ENCODE measurements at places on chromosomes 2 and 18.
A peak's percentile ranks its signal among the peaks of the same experiment; 100 is the strongest.

GRCh38 chr18:34807106-34807796 is 97.2 kb downstream of the DTNA start:
- no peak for DNase-seq

DNA sequence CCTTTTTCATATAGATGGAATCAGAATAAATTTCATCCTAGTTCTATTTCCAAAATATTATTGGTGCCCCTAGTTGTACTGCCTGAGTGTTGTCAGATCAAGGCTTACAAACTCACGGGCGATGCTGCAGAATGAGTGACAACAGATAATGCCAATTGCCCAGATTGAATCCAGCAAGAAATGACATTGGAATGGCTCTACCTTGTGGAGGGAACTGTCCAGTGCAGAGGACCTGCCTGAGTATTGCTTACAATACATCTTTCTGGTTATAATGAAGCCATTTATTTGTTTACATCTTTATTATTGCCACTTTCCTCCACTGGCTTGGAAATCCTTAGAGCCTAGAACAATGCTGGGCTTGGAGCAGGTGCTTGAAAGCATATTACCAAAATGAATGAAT is 7.8 kb upstream of the IL1R2 start:
- no peak for DNase-seq

DNA sequence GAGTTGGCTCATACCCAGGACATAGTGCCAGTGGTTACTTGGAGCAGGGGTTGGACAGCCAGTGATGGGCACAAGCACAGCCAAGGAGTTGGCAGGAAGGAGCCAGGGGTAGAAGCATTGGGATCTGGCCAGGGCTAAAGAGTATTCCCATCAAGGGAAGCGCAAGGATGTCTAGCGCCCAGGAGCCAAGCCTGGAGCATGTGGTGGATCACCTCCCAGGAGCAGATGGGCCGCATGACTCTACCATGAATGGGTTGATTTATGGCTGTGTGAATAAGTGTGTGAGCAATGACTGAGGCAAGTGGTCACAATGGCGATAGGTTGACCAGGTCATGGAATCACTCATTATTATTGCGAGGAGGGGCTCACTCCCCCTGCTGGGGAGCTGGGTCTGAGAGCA is 111.1 kb downstream of the FHOD3 start:
- DNase-seq = no peak

DNA sequence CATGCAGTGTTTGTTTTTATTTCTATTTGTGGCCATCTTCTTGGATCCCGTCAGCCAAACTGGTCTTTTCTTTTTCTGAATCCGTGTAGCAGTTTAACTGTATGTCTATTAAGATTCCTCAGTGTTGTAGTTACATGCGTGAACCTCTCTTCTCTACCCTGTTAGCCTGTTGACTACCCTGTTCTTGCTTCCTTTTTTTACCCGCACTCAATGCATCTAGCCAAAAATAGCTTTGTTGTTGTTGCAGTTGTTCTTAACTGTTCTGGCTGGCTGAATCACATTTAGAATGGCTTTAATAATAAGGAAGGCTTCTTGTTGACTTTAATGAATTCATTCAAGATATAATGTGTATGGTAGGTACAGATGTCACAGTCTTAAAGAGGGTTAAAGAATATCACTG is 137.1 kb downstream of the LCLAT1 start:
- DNase-seq = no peak

- DNase-seq = no peak
These were observed 50.4 kb upstream of the EPAS1 start for GRCh38 chr2:46246790-46247189.

GRCh38 chr2:239257511-239257937 is 143.3 kb downstream of the HDAC4 start:
- DNase-seq = peak; percentile 57

GRCh38 chr2:219497495-219498279 is 1.0 kb upstream of the GMPPA start:
- peak; percentile 43 for DNase-seq

DNA sequence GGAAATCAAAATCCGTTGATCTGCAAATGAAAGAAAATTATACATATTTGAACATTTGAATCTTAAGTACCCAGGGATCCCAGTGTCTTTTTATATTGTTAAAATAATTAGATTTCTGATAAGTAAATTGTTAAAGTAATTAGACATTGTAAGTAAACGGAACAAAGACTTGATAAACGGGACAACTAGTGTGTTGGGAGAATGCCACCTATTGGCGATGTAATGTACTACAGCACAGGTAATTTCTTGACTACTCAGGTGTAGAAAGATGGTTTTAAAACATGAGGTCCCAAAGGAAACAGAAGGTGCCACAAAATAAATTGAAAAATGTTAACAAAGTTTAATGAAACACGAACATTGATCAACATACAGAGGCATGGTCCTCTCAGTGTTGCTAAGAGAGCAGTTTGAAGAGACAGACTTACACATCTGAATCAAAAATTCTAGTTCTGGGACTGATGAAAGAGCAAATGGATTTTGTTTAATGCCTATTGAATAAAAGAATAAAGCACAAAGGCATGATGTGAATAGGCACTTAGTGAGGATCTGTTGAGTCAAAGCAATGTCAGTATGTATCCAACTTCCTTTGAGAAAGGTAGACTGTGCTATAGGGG is 103.4 kb upstream of the RASGRP3 start:
- peak; percentile 22 for DNase-seq

DNA sequence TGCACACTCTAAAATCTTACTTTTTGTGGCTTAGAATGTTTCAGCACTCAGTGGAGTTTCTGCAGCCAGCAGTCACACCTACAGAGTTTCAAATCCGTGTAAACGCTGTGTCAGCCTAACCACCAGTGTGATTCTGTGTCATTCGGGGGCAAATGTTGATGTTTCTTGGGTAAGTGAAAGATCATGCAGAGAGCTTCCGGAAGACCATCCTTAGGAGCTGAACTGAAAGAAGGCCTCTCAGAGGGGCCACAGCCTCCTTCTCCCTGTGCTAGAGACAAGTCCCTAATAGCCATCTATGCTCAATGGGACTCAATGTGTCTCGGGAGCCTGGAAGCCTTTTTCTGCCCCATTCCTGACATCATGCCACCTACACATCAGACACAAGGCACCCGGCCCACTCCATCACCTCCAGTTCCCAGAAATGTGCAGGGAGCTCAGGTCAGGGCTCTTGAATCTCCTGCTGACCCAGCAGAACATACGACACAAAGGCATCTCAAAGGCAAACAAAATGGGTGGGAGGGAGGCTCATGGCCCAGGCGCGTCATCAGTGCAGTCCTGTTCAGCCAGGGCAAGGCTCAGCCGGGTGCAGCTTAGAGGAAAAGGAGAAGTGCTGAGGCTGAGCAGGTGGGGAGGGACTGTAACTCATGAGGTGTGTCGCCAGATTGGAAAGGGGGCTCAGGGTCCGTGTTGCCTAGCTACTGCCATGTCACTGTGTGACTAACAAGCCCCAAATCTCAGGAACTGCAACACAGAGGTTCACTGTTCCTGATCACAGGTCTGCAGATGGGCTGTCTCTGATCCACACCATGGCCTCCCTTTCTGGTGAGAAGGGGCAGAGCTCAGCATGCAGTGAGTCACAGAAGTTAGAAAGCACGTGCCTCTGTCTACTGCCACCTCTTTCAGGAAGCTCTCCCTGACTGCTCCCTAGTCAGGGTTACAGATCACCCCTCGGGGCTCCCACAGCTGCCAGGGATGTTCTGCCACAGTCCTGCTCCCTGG is 82.0 kb downstream of the SMAD7 start:
- DNase-seq = peak; percentile 37

GRCh38 chr2:65724336-65724735 is 291.9 kb upstream of the SPRED2 start:
- DNase-seq = no peak

DNA sequence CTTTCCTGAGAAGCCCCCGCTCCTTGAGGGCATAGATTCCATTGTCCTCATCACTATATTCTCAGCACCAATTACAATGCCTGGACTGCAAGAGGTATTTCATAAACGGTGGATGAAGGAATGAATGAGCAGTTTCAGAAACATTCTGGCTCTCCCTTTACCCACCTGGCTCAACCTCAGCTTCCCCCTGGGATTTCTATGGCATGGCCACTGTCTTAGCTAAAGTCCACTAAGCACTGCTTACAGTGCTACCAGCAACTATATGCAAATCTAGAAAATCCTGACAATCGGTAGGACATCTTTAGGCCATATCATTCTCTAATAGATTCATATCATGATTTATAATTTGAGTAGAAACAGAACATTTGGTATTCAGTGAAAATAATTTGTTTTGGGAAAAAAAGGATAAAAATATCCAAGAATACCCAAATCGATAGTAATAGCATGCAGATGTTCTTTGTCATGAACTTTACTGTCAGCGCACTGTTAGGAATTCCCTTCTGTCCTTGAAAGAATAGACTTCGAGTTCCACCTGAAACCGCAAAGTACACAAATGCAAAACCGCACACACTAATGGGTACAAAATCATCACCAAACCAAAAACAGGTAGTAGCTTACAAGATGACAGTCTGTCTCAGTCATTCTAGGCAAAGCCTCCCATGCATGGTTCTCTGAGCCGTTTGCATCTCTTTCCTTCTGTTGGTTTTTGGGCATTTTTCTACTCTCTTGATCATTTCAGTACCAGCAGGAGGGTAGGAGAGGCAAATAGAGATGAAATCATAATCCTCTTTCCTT is 303.6 kb upstream of the ID2 start:
- DNase-seq = no peak

- DNase-seq = peak; percentile 18
These were observed 104.8 kb downstream of the LBH start for GRCh38 chr2:30336084-30336483.

DNA sequence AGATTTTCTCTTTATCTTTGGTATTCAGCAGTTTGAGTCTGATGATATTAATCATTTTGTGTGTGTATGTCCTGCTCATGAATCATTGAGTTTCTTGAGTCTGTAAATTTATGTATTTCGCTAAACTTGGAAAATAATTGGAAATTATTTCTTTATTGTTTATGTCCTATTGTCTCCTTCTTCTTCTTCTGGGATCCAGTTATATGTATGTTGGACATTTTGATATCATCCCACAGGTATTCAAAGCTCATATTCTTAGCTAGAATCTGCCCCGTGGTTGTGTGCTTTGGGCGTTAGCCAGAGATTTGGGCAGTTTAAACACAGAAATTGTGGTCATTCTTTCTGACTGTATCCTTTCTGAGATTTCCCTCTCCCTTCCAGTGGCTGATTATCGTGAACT is 243.0 kb upstream of the SPRED2 start:
- DNase-seq = no peak

DNA sequence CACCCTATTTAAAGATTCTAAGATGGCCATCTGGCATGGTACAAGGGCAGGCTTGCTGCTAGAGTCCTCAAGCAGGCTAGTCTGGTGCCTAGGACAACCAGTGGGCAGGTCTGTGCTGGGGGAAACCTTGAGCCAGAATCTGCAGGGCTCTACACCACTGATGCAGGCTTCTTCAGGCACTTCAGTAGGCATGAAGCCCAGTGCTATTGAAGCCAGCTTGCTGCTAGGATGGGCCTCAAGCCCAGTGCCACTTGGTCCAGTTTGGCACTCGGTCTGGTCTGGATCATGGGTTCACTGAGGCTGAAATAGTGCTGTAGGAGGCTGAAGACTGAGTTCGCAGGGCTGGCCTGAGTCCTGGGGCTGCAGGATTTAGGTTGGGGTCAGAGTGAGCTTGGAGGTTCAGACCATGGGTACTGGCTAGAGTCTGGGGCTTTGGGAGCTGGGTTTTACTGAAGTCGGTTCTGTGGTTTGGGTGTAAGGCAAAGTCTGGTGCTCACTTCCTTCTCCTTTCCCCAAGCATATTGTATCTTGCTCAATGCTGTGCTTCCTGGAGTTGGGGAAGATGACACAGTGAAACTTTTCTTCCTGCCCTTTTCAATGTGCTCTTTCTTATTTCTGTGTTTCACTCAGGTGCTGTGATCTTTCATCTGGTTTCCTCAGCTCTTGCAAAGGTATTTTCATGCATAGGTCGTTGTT is 41.2 kb downstream of the SP100 start:
- DNase-seq = peak; percentile 20

DNA sequence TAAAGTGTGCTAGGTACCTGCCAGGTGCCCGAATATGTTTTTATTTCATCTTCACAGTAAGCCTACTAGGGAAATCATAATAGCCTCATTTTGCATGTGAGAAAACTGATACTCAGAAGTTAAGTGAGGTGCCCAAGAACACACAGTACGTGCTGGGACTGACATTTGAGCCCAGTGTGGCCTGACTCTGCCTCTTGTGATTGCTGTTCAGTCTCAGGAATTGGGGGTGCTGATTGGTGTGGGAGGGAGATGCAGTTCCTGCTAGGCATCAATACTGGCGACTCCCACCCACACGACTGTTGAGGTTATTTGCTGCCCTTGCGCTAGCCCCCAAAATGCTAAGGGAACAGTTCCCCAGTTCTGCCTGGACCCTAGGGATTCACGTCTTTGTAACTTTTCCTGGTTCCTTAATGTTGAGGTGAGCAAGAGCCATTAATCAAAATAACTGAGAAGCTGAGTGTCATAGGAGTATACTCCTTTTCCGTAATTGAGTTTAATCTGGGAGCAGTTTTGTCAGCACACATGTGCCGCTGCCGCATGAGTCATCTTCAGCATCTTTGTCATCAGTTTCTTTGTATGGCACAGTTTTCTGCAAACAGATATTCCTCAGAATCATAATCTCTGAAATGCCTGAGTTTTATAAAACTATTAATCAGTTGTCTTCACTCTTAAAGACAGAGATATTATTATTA is 120.7 kb downstream of the NCK2 start:
- DNase-seq = no peak

DNA sequence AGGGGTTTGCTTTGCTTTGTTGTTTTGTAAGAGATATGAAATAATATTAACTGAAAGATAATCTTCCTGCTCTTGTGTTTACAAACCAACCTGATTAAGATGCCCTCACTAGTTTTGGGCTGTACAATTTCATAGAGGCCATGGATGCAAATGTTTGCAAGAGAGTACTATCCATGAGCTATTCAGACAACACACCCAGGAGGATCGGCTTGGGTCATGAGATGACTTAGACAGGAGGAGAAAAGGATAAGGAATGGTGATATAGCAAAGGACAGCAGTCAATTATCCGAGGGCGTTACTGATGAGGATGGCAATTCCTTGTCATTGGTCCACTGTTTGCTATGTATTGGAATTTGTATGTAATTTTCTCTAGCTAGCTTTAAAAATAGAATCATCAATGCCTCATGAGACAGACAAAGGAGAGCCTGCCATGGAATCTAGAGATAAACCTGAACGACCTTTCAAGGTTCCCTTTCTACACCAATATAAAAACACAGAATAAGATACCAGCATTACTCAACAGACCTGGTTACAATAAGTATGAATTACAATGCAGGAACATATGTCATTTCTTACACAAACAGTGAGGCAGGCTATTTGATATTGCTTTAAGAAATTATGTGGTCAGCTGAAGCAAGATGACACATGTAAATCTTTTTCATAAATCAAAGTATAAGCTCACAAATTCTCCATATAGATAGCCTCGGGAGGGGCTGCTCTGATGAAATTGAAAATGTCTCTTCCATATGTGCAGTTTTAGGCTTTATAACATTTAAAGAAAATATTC is 54.4 kb upstream of the SOS1 start:
- DNase-seq = no peak

GRCh38 chr2:43340945-43341356 is 114.5 kb upstream of the ZFP36L2 start:
- DNase-seq = no peak
